ENCODE measurements at places on chromosomes 3 and 15.
A peak's percentile ranks its signal among the peaks of the same experiment; 100 is the strongest.

DNA sequence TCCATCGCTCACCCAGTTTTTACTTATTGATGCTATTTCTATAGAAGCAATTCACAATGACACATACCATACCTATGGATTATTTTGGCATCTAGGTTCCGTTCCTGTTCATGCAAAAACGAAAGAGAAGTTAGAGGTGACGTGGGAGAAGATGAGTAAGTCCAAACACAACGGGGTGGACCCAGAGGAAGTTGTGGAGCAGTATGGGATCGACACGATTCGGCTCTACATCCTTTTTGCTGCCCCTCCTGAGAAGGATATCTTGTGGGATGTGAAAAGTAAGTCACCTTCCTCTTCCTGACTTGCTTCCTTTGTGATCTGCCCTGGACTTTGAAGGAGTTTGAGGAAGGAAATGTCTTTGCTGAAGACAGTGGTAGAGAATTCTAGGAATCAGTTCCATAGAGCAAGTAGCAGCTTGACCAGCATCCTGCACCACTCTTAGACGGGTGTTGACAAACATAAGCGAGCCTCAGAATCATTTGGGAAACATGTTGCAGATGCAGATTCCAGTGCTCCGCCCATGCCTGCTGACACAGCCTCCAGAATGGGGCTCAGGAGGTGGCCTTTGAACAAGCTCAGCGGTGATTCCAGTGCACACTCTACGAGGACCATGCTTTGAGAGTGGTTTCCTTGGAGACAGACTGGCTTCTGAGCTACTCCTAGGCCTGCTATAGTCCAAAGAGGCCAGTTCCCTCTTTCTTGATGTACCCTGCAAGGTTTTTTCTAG is 78.4 kb upstream of the LIMD1 start:
- no peak for DNase-seq

GRCh38 chr3:122646146-122646988 is 34.3 kb upstream of the PARP14 start:
- DNase-seq = no peak

GRCh38 chr3:4993276-4994143 is 14.3 kb downstream of the BHLHE40 start:
- DNase-seq = no peak

DNA sequence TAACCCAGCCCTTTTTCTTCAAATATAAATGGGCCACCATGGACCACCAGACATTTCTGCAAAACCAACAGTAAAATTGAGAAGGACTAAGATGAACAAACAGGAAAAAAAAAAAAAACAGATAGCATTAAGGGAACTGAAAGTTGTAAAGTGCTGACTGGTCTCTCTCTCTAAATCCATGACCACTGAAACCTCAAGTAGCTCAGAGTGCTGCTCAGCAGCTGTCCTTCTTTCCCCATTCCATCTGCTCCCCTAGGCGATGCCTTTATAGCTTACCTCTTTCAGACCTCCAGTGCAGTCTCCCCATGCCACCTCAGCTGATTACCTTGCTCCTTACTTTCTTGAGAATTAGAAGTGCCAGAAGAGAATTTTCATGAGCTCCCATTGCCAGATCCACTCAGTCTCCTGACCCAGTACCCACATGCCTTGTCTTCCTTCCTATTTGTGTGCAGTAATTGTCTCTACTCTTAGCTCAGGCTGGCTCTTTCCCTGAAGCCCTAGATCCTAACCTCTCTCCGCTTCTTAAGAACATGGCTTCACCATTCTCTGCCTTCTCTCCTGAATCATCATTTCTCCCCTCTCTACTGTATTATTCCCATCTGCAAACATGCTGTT is 23.9 kb upstream of the XIRP1 start:
- DNase-seq = no peak

GRCh38 chr3:24242012-24242698 is 252.5 kb downstream of the THRB start:
- DNase-seq = no peak

- DNase-seq = no peak
These were observed 251.8 kb upstream of the SUCLG2 start for GRCh38 chr3:67906261-67906660.

DNA sequence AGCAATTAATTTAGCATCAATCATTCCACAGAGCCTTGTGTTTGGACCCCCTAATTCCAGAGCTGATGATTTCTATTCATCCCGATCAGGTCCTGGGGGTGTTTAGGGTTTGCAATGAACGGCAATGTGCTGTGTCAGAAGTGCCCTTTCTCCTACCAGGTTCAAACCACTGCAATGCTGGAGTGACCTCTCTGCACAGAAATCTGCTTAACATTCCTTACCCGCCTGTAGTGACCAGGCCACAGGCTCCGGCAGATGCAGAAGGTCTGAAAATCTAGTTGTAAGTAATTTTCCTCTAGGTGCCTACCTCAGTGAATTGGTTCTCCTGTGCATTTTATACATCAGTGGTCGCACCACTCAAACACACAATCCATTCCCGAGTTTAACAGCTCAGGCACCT is 725.3 kb upstream of the CFAP20DC start:
- no peak for DNase-seq

GRCh38 chr15:37134699-37135131 is 34.4 kb upstream of the MEIS2 start:
- DNase-seq = peak; percentile 36

DNA sequence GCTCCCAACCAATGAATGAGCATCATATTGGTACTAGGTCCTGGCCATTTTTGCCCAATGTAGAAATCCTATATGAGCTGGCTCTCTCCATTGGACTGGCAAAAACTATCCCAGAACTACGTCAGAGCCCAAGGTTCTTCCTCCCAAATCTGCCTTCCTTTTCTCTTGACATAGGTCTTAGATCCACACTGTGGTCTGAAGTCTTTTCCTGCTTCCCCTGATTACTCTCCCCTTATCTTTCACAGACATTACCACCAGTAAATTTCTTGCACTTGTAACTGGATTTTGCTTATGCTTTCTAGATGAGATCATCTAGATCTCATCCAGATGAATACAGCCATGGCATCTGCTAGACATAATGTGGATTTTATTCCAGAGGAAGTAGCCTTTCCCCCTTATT is 141.2 kb upstream of the GADL1 start:
- no peak for DNase-seq

DNA sequence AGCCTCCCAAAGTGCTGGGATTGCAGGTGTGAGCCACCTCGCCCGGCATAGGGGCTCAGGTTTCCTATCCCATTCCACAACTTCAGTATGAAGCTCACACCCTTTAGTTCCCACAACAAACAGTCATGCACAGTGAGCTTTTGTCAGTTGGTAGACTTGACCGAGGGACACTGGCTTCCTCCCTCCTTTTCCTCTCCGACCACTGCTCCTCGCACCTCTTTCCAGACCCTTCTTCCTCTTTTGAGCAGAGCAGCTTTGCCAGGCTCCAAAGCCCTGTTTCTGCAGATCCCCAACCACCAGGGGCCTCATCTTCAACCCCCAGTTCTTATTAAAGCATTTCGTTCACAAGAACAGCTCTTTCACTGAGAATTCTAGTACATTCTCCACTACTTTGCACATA is 12.7 kb upstream of the CILP start:
- DNase-seq = no peak

DNA sequence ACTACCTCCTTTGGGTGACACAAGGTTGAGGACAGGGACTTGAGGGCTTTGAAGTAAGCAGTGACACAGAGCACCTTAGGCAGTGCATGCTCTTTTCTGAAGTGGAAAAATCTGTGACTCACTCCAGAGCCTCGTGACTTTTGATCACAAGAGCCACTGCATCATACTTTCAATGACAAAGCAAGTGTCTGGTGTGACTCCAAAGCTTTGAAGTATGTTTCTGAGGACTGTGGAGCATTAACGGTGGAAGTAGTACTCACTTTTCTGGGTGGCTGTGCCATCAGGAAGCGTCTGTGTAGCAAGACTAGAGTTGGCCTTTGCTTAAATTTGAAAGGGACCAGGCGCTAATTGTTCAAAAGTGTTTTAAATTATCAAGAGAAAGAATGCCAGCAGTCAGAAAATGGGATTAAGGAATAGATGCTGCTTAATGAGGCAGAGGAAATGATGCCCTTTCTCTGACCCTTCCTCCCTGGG is 210.7 kb upstream of the TRIM42 start:
- no peak for DNase-seq

- DNase-seq = no peak
These were observed 437.9 kb downstream of the NR2F2 start for GRCh38 chr15:96768435-96768789.

- DNase-seq = no peak
These were observed 12.2 kb upstream of the SLC28A1 start for GRCh38 chr15:84872009-84872910.

DNA sequence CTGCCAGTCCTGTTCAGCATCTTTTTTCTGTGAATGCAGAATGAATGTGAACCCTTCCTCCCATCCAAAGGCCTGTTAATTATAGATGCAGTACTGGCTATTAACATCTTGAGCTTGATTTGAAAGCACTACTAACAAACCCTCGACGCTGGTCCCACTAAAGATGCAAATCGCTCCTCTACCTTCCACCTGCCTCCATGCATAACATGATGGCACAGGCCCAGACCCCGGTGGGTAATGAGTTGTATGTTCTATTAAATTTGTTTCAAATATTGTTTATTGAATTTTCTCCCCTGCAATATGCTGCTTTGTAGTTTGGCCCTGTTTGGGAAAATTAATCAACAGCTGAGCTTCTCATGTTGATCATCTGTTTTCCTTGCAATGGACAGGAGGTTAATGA is 69.3 kb downstream of the RAB11A start:
- peak; percentile 23 for DNase-seq

DNA sequence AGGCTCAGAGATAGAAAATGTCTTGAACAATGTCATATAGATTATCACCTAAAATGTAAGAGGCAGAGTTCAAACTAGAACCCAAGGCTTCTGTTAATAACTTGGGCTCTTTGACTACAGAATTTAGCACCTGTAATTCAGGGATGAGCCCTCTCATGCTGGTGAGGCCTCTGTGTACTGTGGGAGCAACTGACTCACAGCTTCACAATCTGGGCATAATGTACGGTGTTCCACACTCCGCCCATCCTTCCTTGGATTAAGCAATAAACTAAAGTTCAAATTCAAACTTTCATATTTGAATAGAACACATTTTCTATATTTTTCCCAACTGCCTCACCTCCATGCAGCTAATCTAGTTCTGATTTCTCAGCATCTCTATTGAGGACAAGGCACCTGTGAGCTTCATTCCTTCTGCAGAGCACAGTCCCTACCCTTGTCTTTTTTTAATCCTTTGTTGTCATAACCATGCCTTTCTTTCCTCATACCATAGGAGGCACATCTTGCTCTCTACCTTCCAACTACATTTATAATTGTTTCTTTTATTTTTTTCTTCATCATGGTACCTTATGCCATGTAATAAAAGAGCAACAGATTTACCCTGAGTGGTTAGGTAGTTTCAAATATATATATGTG is 392.1 kb downstream of the NLGN1 start:
- DNase-seq = no peak

GRCh38 chr3:64859625-64860535 is 172.1 kb upstream of the ADAMTS9 start:
- no peak for DNase-seq

GRCh38 chr3:126720596-126720995 is 16.6 kb downstream of the CHCHD6 start:
- no peak for DNase-seq

DNA sequence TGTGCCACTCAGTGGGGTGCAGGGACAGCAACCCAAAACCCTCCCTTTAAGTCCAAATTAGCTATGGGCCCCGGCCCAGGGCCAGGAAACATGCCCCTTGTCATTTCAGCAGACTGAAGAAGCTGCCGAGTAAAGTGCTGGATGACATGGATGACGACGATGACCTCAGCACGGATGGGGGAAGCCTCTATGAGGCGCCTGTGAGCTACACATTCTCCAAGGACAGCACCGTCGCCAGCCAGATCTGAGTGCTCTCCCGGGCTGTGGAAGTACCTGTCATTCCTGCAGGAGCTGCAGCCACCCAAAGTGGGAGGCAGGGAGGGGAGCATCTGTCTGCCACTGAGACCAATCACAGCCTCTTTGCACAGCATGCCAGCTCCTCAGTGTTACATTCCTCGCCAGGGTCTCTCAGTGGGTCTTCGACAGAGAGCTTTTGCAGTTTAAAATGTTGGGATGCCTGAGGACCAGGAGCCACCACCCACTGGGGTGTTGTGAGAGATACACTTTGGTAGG is 44.4 kb upstream of the MYZAP start:
- no peak for DNase-seq

DNA sequence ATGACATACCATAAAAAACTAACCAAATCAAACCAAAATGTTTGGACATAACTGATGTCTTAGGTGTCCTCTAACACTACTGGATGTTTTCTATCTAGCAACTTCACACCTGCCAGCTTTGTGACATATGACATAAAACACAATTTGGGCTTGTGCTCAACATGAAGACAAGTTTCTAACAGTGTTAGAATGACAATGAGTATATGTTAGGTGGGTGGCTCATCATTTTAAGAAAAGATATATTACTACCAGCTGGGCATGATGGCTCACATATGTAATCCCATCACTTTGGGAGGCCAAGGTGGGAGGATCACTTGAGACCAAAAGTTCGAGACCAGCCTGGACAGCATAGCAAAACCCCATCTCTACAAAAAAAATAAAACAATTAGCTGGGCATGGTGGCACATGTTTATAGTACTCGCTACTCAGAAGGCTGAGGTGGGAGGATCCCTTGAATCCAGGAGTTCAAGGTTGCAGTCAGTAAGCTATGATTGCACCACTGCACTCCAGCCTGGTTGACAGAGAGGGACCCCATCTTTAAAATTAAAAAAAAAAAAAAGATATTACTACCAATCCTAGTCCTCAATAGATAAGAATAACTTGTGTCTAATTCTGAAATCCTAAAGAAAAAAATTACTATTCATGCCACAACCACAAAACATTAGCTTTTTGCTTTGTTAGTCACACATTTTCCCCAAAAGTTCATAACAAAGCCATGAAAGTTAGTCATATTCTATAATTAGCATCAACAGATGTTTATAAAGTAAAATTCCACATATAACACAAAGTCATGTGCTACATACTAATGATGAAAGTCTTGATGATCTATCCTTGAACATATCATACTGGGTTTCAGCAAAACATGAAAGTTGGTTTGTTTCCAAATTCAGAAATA is 59.9 kb downstream of the LRRFIP2 start:
- no peak for DNase-seq

- DNase-seq = no peak
These were observed 4.0 kb downstream of the NPTN start for GRCh38 chr15:73628976-73629797.

- DNase-seq = no peak
These were observed 3.2 kb downstream of the AEN start for GRCh38 chr15:88624156-88624970.

DNA sequence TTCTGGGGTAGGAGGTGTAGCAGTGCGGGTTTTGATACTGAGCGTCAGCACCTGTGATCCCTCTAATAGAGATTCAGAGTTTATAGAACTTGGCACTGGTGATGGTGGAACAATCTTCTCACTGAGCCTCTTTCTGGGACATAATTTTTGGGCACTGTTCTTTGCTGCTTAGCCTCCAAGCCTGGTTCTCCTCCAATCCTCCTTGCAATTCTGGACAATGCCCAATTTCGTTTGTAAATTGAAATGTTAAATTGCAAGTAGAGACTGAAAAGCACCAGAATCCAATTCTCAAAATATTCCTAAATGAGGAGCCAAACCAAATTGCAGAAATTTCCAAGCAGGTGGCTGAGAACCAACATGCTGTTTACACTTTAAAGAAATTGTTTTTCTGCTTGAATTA is 149.8 kb upstream of the ABI3BP start:
- no peak for DNase-seq

GRCh38 chr3:165389064-165389463 is 192.9 kb upstream of the SLITRK3 start:
- no peak for DNase-seq

Data from NCI-H526 treated with DMSO at 0.1 percent for 48 hours (cell line).